ENCODE measurements at places on chromosomes 11 and 22.

- peak; percentile 27 for DNase-seq
Measured at GRCh38 chr11:39586036-39586435, 1873.4 kb downstream of the LRRC4C start.

DNA sequence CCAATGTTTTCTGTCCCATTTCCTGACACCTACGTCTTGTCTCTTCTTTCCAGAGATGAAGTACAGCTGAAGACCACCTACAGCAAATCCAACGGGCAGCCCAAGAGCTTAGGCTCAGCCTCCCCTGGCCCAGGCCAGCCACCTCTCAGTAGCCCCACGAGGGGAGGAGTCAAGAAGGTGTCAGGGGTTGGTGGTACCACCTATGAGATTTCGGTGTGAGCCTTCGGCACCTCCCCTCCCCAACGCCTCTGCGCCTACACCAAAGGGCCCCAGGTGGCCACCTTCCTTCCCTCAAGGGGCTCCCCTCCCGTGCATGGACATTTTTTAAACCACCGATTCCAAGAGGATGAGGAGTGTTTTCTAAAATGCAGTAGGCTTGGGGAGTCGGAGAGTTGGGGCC, 12.2 kb downstream of the MED19 start:
- no peak for DNase-seq

- DNase-seq = no peak
Measured at GRCh38 chr11:32487270-32487669, 51.9 kb upstream of the WT1 start.

DNA sequence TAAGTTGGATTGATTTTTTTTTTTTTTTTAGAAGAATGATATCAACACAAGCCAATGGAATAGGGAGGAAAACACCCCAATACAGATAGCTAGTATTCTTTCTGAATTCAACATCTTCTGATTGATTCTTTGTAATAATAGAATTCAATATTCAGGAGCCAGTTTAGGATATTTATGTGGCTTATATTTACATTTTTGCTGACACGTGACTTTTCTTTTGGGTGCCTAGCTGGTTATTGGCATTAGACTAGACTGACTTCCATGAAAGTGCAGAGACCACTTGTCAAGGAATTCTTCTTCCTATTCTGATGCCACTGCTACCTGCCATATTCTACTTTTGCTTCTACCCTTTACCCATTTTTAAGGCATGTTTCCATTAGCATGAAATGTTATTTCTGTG, 16.4 kb downstream of the TRIM44 start:
- no peak for DNase-seq

DNA sequence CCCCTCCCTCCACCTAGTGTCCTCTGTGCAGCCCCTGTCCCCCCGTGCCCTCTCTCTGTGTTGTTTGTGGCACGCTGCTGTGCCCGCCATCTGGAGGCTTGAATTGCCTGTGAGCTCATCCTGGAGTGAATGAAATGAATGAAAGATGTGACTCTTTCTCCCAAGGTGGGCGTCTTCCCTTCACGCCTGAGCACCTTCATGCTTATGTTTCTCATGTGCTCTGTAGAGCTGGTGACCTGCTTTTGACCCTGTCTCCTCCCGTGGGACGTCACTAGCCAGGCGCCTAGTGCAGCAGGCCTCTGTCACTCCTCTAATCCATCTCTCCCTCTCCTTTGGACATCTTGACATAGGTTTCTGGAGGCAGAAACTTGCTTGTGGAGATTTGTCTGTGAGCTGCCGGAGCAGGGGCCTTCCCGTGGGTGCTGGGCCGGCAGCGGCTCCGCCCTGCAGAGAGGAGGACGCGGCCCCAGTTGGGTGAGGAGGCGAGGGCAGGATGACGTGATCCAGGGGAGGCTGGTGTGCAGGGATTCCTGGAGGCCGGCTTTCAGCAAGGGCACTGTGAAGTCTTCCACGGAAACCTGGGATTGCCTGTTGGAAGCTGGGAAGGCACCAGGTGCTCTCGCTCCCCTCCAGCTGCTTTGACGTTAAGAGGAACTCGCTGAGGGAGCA, 40.6 kb downstream of the MUC6 start:
- DNase-seq = no peak

DNA sequence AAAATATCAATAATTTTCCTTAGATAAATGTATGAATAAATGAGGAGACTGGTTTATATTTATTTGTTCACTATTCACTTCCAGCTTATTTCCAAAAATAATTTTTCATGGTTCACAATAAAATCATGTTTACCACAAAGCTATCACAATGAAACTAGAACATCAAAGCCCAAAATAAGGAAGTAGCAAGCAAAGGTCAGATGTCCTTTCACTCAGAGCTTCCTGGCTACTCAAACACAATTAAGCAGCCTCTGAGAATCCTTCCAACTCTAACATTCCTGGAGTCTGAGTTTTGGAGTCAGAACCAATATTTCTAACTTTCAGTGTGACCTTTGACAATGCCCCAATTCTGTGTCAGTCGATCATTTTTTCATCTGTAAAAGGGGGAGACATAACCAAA, 527.0 kb downstream of the SOX6 start:
- no peak for DNase-seq

DNA sequence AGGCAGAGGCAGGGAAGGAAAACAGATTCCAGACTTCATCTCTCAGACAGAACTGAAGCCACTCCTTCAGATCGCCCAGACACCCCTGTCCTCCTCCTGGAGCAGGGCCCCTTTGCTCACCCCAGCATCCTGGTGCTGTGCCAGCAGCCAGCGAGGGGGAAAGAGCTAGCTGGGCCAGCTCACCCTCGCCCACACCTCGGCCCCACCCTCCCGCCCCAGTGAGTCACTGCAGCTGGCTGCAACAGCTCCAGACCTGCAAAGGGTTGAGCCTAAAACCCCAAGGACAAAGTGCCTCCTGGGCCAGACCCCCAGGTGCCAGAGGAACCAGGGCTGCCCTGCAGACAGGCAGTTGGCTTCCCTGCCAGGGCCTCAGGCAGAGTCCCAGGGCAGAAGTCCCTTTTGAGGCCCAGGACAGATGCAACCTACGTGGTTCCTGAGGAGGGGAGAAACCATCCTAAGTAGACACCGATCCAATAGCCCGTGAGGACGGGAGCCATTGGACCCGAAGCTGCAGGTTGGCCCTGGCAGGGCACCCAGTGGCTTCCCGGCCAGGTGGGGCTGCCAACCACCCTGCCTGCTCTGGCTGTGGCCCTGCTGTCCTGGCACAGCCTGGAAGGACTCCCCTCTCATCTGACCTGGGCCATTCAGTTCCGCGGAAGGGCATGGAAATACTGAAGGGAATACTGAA, 7.2 kb downstream of the AHNAK start:
- DNase-seq = no peak

DNA sequence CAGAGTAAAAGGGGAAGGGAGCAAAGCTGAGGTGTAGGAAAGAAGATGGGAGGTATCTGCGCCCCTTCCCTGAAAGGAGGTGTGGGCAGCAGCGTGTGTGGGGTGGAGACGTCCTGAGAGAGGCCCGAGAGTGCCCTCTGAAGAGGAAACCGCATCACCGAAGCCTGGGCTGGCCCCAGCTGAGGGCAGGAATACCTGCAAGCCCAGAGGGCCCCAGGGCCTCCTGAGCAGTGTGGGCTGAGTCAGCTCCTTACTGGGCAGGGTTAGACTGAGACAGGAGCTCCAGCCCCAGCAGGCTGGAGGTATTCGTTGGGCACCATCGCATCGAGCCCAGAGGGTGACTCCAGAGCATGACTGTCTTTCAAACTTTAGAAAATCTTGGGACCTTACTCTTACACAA, 534.0 kb upstream of the B3GAT1 start:
- DNase-seq = no peak

- peak; percentile 74 for DNase-seq
Measured at GRCh38 chr11:62435846-62436660, 17.2 kb downstream of the SCGB1A1 start.

GRCh38 chr11:34757026-34757451, 136.1 kb downstream of the EHF start:
- DNase-seq = no peak

- DNase-seq = no peak
Measured at GRCh38 chr22:29937940-29938693, 55.1 kb downstream of the MTMR3 start.

GRCh38 chr11:123344790-123345357, 85.2 kb upstream of the GRAMD1B start:
- no peak for DNase-seq

DNA sequence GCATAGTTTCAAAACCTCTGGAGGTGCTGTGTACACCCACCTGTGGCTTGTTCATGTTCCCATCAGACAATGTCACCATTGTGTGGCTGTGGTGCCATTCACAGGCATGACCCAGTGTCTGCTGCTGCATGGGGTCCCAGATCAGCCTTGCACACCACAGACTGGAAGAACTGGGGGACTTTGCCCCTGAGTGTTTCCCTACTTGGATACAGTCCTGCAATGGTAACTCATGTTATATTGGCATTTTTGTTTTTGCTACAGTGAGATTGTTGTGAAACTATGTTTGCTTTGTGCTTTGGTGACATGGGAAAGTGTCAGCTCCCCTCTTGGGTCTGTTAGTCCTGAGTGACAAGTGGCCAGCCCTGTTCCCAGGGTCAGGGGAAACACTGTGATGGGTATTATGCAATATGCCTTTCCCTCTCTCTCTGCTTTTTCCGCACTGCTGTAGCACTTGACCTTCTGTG, 108.8 kb downstream of the NAV2 start:
- no peak for DNase-seq

- DNase-seq = no peak
Measured at GRCh38 chr11:69049490-69049867, 747 bp downstream of the TPCN2 start.

- DNase-seq = peak; percentile 50
Measured at GRCh38 chr22:38732251-38732815, 23.5 kb downstream of the SUN2 start.

DNA sequence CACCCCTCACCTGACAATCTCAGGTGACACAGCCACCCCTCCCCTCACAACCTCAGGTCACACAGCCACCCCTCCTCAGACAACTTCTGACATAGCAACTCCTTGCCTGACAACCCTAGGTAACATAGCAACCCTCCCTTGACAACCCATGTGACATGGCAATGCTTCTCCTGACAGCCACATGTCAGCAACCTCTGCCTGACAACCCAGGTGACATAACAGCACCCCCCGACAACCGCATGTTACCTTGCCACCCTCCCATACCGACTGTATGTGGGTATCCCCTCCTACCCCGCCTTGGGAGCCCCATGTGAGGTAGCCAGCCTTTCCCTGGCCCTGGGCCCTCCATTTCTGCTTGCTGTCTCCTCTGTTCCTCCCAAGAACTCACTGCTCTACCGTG, 77.7 kb upstream of the B3GAT1 start:
- DNase-seq = no peak

DNA sequence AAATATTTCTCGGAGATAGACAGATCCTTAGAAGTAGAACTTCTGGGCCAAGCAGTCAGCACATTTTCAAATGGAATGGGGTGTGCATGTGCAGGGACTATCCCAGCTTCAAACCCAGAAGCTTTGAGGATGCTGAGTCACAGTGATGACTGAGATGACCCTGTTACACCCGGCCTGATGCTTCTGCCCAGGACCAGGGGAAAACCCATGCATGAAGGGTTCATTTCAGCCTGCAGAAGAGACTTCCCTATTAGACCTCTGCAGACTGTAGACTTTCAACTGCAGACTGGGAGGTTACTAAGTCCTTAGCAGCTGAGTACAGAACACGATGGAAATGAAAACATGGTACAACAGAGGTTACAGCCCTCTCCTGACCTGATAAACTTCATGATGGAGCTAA, 3.6 kb upstream of the OR2AT4 start:
- no peak for DNase-seq

DNA sequence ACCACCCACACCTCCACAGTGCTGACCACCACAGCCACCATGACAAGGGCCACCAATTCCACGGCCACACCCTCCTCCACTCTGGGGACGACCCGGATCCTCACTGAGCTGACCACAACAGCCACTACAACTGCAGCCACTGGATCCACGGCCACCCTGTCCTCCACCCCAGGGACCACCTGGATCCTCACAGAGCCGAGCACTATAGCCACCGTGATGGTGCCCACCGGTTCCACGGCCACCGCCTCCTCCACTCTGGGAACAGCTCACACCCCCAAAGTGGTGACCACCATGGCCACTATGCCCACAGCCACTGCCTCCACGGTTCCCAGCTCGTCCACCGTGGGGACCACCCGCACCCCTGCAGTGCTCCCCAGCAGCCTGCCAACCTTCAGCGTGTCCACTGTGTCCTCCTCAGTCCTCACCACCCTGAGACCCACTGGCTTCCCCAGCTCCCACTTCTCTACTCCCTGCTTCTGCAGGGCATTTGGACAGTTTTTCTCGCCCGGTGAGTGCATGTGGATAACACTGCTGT, 28.4 kb downstream of the MUC5B start:
- DNase-seq = no peak

GRCh38 chr11:44404301-44404700, 94.4 kb upstream of the ALX4 start:
- DNase-seq = no peak

- DNase-seq = no peak
Measured at GRCh38 chr11:4118107-4118506, 23.5 kb downstream of the RRM1 start.

- no peak for DNase-seq
Measured at GRCh38 chr11:59200423-59200746, 12.3 kb downstream of the MPEG1 start.

DNA sequence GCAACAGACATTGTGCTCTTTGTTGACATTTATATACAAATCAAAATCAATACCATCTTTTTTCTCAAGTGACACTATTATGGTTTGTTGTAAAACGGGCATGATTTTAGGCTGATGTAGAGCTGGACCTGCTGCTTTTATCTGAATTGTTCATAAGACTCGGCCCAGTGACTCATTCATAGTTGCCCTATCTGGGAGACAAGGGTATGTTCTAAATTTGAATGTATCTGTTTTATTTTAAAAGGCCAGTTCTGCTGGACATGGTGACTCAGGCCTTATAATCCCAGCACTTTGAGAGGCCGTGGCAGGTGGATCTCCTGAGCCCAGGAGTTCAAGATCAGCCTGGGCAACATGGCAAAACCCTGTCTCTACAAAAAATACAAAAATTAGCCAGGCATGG, 39.3 kb downstream of the CEP295 start:
- no peak for DNase-seq

- no peak for DNase-seq
Measured at GRCh38 chr11:78829146-78829545, 254.5 kb upstream of the NARS2 start.

GRCh38 chr22:48907591-48907990, 920.1 kb downstream of the BRD1 start:
- no peak for DNase-seq

GRCh38 chr11:110029714-110030113, 63.5 kb upstream of the ZC3H12C start:
- DNase-seq = no peak

DNA sequence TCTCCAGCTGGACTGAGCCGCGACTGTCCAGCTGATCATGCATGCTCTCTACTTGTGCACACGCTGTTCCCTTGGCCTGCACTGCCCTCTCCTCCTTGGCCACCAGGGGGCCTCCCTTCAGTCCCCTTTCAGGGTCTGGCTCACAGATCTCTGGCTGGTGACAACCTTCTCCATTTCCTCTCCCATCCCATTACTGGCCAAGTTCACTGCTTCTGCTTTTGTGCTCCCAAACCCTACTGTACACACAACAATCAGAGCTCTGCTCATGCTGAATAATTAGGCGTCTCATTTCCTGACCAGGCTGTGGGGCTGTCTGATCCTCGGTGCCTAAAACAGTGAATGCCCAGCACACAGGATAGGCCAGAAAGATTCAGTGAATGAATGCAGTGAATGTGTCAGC, 224.0 kb upstream of the NARS2 start:
- peak; percentile 86 for DNase-seq

- peak; percentile 0 for DNase-seq
Measured at GRCh38 chr11:76803811-76804600, 20.9 kb downstream of the TSKU start.

- DNase-seq = no peak
Measured at GRCh38 chr11:72239313-72239848, 4.6 kb downstream of the PHOX2A start.

- DNase-seq = no peak
Measured at GRCh38 chr11:124193221-124194010, 10.3 kb downstream of the OR10D3 start.
